ENCODE measurements at places on chromosomes 4 and X. TPM values are rescaled to one million over a fixed set of nuclear protein-coding genes. Genes with fewer than 3 reads are reported as not detected.

- DNase-seq, result no peak
Observed at GRCh38 chr4:98490251-98490650, 168.2 kb downstream of the TSPAN5 start.

- no peak for DNase-seq
Observed at GRCh38 chr4:88793475-88793874, 95.8 kb upstream of the NAP1L5 start.

- no peak for DNase-seq
Observed at GRCh38 chrX:8034058-8034457, 106.8 kb upstream of the PNPLA4 start.

Gene TRMT44
- 14.7 TPM for total RNA-seq

GRCh38 chr4:6195602-6196319 is 4.6 kb downstream of the JAKMIP1 start:
- peak; percentile 42 for DNase-seq

DNA sequence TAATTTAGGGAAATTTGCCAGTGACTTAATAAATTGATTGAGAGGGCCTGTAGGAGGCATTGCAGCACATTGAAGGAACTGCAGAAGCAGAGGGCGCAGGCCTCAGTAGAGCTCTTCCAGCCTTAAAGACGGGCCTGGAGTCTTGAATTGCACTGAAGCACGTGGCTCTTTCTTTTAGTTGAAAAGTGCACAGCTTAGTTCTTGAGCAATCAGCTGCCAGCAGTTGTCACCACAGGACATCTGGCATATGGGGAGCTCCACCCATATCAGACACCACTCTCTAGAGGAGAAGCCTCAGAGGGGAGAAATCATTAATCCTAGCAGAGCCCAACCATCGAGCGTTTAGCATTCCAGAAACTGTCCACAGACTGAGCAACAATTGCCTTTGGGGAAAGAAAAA is 16.0 kb upstream of the FGF16 start:
- no peak for DNase-seq

DNA sequence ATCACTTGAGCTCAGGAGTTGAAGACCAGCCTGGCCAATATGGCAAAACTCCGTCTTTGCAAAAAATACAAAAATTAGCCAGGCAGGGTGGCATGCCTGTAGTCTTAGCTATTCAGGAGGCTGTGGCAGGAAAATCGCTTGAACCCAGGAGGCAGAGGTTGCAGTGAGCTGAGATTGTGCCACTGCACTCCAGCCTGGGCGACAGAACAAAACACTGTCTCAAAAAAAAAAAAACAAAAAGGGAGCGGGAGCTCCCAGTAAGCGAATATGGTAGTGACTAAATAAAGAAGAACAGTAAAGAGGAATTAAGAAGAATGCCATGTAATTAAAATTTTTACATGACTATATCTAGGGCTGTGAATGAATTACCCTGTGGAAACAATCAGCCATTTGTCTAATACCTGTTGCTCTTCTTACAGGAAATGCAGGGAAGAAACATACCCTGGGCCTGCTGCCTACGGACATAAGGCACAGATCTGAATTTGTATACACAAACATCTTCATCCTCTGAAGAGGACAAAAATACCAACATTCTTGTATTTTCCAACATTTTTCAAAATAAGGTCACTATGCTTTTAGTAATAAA is 11.4 kb downstream of the WDFY3 start:
- DNase-seq, result no peak

Gene PABPC1L2B
- total RNA-seq, result not detected

DNA sequence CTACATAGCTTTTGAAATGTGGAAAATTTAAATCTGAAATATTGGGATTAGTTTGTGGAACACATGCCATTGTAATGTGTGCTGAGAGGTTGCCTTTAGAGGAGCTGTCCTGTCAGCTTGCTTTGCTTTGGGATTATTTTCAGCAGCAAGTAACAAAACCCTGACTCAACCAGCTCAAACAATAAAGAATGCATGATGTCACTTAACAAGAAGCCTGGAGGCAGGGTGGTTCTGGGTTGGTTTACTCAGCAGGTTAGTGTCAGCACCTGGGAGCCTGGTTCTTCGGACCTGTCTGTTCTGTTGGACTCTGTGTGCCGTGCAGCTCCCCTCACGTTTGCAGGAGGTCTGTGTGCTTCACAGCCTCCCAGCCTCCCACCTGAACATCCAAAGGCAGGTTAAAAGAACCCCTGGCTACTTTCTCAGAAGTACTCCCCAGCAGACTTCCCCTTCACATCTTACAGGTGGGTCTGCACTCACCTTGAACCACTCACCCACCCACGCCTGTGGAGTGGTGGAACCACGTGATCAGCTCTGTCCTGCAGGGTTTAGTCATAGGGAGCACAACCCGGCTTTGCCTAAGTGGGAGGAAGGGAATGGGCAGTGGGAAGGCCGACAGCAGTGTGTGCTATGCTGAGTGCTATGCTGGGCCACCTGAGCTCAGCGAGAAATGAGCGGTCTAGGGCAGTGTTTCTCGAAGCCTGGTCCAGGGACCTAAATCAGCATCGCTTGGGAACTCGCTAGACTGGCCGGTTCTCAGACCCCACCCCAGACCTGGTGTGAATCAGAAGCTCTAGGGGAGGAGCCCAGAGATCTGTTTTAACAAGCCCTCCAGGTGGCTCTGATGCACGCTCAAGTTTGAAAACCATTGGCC is 20.4 kb downstream of the TMEM131L start:
- no peak for DNase-seq

- DNase-seq, result no peak
Observed at GRCh38 chr4:82038936-82039335, 334.9 kb downstream of the HNRNPD start.

DNA sequence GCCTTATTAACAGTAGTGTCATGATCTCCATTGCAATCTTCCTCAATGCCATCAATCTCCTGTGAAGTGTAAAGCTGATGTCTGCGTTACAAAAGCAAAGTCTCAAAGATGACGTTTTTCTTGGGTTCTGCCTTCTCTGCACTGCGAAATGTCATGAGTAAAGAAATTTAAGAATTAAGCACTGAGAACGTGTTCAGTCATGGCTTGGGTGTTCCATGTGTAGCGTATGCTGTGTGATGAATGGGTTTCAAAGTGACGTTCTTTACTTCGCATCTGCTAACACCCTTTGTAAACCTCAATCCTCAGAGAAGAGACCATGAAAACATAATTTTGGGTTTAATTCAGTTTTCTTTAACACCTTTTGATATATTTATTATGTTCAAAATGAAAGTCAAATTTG is 999 bp downstream of the NAP1L5 start:
- DNase-seq, result no peak

DNA sequence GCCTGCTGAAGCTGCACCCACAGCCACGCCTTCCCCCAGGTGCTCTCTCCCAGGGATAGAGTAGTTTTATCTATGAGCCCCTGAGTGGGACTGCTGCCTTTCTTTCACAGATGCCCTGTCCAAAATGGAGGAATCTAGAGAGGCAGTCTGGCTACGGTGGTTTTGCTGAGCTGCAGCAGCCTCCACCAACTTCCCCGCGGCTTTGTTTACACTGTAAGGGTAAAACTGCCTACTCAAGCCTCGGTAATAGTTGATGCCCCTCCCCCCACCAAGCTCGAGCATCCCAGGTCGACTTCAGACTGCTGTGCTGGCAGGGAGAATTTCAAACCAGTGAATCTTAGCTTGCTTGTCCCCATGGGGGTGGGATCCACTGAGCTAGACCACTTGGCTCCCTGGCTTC is 84.5 kb downstream of the PRKG2 start:
- DNase-seq, result no peak

GRCh38 chrX:70262952-70263567 is 3.1 kb upstream of the P2RY4 start:
- DNase-seq, result no peak

DNA sequence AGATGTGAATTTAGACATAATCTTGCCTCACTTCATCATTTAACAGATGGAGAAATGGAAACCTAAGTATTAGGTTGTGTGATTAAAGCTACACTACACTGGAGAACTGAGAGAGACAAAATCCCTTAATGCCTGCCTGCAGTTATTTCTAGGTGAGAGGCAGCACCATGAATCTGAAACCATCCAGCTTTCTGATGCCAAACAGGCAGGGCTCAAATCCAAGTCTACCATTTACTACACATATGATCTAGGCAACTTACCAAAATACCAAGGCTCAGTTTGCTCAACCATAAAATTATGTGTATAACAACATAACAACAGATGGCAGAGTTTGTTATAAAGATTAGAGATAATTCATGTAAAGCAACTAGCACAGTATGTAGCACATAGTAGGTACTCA is 38.7 kb downstream of the GABRA4 start:
- no peak for DNase-seq
